ENCODE measurements at places on chromosomes 7 and 10.

GRCh38 chr7:538764-539685 lies 19.4 kb upstream of the PDGFA start:
- no peak for DNase-seq

- no peak for DNase-seq
These were observed 45.9 kb upstream of the TNRC18 start for GRCh38 chr7:5469375-5470166.

GRCh38 chr7:15335390-15335789 lies 226.4 kb downstream of the AGMO start:
- no peak for DNase-seq

GRCh38 chr10:26543567-26544306 lies 105.6 kb downstream of the APBB1IP start:
- no peak for DNase-seq

- DNase-seq: no peak
These were observed 34.5 kb downstream of the PAXIP1 start for GRCh38 chr7:154968336-154969001.

GRCh38 chr7:80213814-80214213 lies 79.2 kb downstream of the GNAI1 start:
- no peak for DNase-seq

DNA sequence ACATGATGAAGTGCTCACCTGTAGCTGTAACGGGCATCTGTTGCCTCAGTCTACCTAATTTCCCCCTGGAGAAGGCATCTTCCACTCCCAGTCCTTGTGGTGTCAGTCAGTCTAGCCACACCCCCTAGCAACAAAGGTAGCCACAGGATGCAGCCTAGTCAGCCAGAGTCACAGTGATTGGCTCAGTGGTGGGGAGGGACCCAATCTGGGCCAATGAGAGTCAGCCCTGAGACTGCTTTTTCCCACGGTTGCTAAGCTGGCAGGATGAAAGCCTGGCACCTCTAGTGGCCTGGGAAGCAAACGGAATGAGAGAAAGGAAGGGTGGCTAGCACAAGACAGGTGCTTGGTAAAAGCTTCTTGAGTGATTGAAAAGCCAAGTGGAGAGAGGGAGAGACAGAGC lies 118.6 kb downstream of the SH3PXD2A start:
- no peak for DNase-seq

GRCh38 chr7:156829669-156830336 lies 63.2 kb downstream of the LMBR1 start:
- DNase-seq: no peak

GRCh38 chr10:46299536-46300369 lies 13.0 kb downstream of the ANTXRL start:
- no peak for DNase-seq

- DNase-seq: no peak
These were observed 66.1 kb upstream of the PDZD8 start for GRCh38 chr10:117441361-117441760.

GRCh38 chr7:154871507-154871906 lies 131.4 kb downstream of the PAXIP1 start:
- peak; percentile 26 for DNase-seq

DNA sequence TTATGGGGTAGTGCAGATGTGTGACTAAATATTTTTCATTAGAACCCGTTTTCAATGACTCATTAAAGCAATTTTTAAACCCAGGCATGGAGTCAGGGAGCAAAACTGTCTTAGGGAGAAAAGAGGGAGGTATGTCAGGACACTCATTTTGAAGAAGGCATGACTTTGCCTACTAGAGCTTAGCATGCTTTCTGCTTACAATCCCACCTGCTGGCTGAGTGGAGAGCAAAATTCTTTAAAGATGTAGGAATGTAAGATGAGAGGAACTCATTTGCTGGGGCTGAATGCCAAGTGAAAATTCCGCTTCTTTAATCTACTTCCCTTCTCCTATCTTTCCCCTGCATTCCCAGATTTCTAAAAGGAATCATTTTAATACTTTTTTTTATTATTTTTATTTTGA lies 232.6 kb downstream of the GALNT17 start:
- DNase-seq: no peak

DNA sequence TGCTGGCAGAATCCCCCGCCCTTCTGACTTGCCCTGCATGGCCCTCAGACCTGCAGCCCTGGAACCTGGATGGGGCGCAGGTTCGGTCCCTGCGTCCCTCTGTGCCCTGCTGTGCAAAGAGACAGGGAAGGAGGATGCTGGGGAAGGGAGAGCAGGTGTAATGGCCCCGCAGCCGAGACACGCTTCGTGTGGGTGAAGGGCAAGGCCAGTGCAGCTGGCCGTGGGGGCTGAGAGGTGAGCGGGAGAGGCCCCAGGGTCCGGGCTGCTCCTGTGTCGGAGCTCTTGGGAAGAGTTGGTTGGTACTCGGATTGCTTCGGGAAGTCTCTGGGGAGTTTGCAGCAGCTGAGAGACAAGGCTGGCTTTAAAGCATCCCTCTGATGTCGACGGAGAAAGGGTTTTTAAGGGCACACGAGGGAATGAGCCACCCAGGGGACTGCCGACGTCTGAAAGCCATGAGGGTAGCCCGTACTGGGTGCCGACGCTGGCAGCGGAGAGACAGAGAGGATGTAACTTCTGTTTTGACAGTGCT lies 6.5 kb downstream of the ELFN1 start:
- no peak for DNase-seq

DNA sequence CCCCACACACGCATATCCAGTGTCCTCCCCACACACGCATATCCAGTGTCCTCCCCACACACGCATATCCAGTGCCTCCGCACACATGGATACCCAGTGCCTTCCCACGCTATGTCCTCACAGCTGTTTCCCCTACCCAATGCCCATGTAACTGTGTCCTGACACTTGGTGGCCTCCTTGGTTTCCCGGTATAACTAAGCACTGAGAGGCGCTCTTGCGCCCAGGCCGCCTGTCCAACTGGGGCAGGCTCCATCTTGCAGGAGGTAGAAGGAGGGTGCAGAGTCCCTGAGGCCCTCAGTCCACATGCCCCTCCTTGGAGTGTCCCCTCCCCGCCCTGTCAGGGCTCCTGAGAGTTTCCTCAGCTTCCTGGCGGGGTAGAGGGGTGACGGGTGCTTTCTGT lies 535.6 kb downstream of the DNAJB6 start:
- DNase-seq: no peak

- no peak for DNase-seq
These were observed 19.5 kb upstream of the AKR1E2 start for GRCh38 chr10:4806534-4806933.

DNA sequence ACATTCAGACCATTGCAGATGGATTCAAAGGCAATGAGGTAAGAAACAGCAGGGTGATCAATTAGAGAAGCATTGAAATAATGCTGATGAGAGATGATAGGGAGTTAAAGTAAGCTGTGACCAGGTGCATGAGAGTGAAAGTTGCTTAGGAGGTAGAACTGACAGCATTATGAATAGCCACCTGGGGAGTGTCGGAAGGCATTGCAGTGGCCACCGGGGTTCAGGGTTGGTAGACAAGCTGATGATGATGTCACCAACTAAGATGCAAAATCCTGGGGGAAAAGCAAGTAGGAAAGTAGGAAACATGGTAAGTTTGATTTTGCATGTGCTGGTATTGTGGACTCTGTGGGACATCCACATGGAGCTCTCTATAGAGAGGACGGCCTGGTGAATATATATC lies 211.9 kb upstream of the ETV1 start:
- DNase-seq: no peak

DNA sequence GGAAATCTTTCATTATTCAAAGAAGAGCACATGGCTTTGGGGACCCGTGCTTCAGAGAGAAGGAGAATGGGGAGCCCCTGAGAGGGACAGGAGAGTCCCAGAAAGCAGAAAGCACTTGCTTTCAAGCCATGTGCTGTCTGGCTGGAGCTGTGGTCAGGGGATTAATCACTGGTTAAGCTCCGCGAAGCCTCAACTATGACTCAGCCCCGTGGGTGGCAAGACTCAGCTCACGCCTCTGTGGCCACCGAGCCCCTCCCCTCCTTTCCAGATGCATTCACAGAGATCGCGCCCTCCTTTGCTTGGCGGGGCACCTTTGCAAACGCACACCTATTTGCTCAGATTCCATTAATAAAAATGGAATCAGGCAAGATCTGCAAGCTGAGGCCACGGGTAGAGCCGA lies 202.9 kb upstream of the TCERG1L start:
- DNase-seq: no peak

DNA sequence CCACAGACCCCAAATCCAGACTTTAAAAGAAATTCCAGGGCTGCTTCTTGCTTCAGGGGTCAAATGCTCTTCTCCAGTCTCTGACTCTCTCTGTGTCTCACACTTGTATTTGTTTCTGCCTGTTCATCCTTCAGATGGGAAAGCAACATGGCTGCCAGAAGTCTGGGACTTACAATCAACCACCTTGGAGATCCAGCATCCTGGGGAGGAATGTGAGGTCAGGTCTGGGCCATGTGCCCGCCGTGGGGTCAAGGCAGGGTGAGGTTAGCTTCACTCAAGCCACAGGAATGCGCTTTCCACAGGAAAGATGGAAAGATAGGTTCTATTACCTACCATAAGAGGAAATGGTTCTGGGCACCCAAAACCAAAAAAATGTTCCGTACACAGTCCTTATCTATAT lies 34.3 kb upstream of the NPVF start:
- DNase-seq: no peak

GRCh38 chr10:63720676-63721075 lies 199.5 kb downstream of the REEP3 start:
- DNase-seq: no peak

- DNase-seq: no peak
These were observed 68.5 kb downstream of the CXCL12 start for GRCh38 chr10:44316187-44316921.

DNA sequence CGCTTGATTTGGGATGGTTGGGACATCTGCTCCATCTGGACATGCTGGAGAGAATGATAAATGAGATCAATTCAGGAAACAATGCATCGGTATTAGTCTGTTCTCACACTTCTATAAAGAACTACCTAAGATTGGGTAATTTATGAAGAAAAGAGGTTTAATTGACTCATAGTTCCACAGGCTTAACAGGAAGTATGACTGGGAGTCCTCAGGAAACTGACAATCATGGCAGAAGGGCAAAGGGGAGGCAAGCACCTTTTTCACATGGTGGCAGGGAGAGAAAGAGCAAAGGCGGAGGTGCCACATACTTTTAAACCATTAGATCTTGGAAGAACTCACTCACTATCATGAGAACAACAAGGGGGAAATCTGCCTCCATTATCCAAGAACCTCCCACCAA lies 16.8 kb upstream of the TSPAN12 start:
- no peak for DNase-seq

- no peak for DNase-seq
These were observed 97.9 kb downstream of the TMEM168 start for GRCh38 chr7:112692333-112692732.

DNA sequence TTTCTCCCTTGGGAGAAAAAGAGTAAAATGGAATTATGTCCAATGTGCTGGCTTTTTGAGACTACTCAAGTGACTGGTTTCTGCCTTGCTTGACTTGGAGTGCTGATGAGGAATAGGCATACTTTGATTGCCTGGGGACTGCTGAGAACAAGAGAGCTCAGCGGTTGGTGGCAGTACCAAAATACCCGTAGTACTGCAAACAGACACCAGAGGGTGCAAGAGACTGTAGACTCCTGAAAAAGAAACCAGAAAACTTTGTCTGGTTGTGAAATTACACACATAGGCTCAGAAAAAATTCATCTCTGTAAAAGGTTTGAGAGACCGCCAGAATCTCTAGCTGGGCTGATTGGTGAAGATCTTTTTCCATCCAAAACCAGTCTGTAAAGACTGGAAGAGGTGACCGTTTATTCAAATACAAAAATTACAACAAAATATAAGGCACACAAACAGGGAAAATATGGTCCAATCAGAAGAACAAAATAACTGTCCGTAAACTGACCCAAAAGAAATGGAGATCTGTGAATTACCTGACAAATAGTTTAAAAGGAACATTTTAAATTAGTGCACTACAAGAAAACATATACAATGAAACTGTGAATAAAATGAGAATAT lies 18.5 kb downstream of the BICC1 start:
- peak; percentile 25 for DNase-seq

- peak; percentile 6 for DNase-seq
These were observed 6.1 kb downstream of the NPY start for GRCh38 chr7:24290004-24290641.

GRCh38 chr10:112471878-112472487 lies 25.0 kb downstream of the VTI1A start:
- DNase-seq: no peak

DNA sequence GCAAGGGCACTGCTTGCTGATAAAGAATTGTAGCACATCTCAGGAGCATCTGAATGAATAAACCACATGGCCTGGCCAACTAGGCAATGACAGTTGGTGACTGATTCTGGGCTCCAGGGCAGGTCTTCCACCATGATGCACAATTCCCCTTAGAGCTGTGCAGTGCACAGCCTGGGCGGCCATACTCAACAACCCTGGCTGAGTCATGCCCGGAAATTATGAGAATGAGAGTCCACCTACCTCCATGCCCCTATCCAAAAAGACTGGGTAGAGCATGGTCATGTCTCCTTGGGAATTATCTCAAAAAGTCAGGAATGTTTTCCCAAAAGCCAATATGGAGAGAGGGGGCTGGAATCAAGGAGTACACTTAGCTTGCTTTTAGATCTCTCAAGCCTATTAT lies 425.6 kb downstream of the PLXNA4 start:
- DNase-seq: no peak

DNA sequence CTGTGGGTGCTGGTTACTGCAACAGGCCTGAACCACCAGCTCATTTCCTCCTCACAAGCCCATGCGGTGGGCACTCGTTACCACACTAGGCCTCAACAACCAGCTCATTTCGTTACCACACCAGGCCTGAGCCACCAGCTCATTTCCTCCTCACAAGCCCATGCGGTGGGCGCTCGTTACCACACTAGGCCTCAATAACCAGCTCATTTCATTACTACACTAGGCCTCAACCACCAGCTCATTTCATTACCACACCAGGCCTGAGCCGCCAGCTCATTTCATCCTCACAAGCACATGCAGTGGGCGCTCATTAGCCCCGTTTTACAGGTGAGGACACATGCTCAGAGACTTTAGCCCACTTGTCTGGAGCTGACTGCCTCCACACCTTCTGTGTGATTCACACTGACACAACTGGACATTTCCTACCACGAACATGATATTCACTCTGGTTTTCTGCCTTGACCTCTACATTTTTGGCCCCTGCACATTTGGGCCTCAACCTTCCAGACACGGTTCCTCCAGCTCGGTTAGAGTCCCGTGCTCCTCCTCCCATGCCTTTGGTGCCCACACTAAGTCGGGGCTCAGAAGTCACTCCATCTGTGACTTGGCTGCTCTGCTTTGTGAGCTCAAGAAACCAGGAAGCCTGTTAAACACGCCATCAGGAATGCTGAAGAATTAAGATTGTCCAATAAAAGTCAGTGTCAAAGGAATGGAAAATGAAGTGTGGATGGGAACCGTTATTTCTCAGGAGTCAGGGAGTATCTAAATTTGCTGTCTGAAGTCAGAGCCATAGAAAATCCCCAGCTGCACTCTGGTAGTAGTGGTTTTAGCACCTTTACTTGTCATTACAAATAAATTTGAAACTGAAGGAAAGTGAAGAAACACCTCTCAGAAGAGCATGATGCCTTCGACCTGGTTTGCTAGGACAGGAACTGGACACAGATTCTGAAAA lies 55.8 kb upstream of the LANCL2 start:
- no peak for DNase-seq

- no peak for DNase-seq
These were observed 143.2 kb downstream of the GRK5 start for GRCh38 chr10:119350502-119351097.

- DNase-seq: no peak
These were observed 69.3 kb downstream of the OSBPL3 start for GRCh38 chr7:24910551-24911212.
